Right forelimb (tissue), 1 donor: ENCODE measurements at places on chromosomes 16 and 17.

DNA sequence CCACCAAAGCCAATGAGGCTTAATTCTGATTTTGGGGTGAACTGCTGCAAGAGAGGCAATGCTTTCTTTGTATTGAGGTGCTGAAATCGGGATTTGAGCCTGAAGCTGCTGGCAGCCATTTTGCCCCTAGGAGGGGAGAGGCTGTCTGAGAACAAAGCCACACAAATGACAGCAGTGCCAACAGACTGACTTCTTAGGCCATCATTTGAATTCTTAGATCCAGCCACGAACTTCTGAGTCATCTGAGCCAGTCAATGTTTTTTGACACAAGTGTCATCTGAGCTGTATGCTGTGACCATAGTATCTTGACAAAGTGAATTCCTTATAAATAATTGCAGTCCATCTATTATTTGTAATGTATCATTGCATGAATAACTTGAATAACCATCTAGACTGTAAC lies 29.0 kb downstream of the HYDIN start:
- no peak for DNase-seq

DNA sequence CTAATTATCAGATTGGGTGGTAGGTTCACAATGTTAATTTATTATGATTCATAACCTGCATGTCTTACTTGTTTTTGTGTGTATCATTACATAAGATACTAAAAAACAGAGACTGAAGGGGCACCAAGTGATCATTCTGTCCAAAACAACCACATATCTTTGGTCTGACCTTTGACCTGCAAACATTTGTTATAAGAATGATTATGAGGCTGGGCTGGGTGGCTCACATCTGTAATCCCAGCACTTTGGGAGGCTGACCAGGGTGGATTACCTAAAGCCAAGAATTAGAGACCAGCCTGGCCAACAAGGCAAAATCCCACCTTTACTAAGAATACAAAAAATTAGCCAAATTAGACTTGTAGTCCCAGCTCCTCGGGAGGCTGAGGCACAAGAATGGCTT lies 116.4 kb downstream of the SPAG9 start:
- no peak for DNase-seq

DNA sequence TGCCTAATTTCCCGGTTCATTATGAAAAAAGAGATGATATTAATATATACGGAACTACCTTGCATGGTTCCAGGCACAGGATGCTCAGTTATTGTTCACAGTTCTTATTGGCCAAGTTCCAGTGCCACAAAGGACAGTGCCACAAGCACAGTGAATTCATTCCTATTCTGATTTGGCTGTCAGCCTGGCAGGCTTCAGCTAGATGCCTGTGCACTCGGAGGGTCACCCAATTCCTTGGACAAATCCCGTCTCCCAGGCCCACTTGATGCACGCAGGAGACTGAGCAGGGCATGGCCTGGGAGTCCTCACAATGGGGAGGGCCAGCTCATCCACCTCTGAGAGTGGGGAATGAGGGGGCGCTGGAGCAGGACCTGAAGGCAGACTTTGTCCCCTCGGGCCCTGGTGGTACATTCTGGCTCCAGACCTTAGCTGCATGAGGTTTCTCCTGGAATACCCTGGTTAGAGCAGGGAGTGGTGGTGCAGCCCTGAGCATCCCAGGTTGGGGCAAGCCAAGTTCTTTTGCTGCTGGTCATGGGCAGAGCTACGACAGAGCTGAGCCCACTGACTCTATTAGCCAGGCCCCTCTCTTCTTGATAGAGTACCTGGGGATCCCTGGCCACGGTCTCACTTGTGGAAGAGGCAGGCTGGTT lies 41.4 kb downstream of the MIS12 start:
- no peak for DNase-seq

DNA sequence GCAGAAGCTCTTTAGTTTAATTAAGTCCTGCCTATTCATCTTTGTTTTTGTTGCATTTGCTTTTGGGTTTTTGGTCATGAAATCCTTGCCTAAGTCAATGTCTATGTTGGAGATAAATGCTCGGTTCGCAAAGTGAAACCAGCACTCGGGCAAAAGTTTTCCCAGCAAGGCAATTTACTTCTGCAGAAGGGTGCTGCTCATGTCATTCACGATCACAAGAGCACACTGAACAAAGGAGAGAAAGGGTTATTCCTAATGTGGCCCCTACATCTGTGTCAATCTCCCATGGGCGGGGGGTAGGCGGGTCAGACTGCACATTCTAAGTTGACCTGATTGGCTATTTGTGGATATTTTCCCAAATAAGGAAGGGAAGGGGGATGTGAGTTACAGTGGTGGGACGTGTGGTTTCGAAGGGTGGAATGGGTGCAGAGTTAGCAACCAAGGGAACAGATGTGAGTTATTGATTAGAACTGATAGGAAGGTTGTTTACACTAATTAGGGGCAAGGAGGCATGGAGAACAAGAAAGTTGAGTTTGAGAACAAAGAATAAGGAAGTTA lies 23.0 kb downstream of the ATF7IP2 start:
- DNase-seq, result no peak

- no peak for DNase-seq
Measured at GRCh38 chr16:83464991-83465390, 342.8 kb upstream of the HSBP1 start.

DNA sequence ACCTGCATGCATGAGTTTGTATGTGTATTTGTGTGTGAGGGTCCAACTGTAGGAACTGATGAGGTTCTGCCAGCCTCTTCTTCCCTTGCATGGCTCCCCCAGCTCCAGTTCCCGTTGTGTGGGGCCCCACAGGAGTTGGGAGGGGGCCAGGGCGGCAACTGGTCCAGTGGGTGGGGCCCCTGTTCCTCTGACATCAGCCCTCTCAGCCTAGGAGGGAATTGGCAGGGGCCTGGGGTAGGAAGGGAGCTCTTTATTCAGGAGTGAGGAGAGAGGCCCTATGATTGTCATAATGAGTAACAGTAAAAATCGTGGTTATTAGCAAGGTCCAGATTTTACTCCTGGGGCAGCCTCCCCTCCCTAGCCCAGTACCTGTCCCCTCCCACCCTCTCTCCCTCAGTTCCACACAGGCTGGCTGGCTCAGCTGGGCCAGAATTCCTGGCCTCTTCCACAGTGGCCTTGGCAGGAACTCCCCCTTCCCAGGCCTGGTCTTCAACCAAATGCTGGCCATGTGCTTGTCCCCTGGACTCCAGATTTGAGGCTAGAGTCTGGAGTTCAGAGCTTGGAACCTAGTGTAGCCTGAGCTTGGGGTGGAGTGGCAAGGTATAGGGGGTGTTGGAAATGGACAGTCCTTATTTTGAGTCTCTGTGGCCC lies 18.9 kb downstream of the RARA start:
- DNase-seq, result no peak

- DNase-seq, result no peak
Measured at GRCh38 chr17:76781056-76781982, 43.4 kb downstream of the MFSD11 start.
